Cardiac fibroblast (primary cell): ENCODE measurements at places on chromosomes 2 and 18.

DNA sequence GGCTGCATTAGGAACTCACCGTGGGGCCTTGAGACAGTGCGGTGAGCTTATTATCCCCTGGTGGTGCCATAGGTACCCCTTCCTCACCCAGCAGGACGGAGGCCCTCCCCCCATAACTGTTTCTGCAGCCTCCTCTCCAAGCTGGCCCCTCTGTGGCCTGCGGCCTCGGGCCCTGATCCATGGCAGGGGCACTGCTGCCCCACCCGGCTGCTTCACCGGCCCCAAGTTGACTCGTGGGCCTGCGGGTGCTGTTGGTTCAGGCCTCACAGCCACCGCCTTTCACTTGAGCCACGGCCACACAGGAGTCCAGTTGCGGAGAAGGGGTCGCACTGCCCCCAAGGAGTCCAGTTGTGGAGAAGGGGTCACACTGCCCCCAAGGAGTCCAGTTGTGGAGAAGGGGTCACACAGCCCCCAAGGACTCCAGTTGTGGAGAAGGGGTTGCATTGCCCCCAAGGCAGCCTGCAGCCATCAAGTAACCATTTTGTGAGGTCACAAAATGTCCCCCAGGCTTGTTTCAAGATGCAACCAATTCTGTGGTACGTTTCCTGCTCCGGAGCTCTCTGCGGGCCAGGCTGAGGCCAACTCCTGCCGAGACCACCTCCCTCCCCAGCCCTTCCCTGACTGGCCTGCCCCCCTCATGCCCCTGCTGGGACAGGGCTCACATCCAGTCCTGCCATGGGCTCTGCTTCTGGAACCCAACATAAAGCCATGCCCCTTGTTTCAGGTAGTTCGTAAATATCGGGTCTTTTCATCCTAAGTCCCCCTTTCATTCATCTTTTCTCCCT lies 4.6 kb downstream of the LRRFIP1 start:
- no peak for DNase-seq

DNA sequence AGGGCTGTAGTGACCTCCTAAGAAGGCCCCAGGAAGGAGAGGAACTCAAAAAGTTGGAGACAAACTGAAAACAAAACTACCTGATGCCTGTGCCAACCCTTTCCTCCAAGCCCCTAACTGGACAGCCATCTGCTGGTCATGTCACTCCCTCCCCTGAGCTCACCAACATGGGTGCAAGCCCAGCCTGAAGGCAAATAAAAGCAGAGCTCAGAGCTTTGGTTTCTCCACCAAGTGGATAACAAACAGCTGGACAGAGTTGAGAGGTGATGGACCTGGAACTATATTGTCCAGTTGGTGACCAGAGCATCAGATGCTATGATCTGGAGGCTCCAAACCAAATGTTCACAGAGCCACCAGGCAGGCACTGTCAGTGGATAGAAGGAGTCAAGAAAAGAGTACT lies 34.6 kb upstream of the MAL start:
- DNase-seq = no peak

DNA sequence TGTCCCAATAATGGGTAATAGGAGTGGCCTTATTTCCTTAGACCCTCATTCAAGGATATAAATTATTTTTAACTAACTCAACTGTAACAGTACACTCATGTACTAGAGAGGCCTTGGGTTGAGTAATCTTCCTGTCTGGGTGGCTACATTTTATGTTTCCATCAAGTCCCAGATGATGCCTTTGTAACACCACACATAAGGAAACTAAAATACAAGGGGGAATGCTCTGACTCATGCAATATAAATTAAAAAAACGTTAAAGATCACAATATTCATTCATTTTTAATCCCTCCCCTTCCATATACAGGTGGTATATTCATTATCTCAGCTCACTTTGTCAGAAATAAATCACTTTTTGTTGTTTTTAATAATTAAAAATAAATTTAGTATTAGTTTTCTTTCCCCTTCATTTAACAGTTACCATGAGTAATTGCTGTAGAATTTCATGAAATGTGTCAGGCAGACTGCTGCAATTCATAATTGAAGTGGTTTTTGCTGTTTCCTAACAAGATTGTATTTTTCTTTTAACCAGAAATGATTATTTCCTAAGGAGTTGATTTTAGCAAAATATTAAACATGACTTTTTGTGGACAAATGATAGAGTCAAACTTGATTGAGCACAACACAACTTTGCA lies 1403.6 kb downstream of the SUCLG1 start:
- DNase-seq = peak; percentile 90

GRCh38 chr18:74529811-74530583 lies 4.3 kb upstream of the CNDP1 start:
- no peak for DNase-seq

GRCh38 chr18:51107082-51107481 lies 77.1 kb downstream of the SMAD4 start:
- no peak for DNase-seq

GRCh38 chr18:63005306-63005705 lies 290.0 kb downstream of the PHLPP1 start:
- DNase-seq = no peak

DNA sequence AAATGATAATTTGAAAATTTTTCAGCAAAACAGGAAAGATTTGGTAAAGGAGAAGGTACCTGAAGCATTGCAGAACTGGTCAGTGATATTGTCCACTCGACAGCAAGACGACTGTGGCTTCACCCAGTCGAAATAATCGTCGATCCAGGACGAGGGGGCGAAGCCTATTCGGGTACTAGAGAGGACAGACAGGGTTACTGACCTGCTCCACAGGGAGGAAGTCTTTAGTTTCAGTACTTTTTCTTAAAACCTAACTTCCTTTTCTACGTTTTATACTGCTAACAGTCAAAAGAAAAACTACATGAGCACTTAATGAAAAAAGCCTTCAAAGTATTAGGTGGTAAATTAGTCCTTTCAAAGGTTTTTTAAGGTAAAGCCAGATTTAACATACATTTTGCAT lies 36.0 kb downstream of the RMC1 start:
- DNase-seq = no peak
